ENCODE measurements at places on chromosomes 7 and 10. TPM values are rescaled to one million over a fixed set of nuclear protein-coding genes. Genes with fewer than 3 reads are reported as not detected.

GRCh38 chr10:95221124-95221523 is 27.1 kb downstream of the ACSM6 start:
- DNase-seq: no peak

DNA sequence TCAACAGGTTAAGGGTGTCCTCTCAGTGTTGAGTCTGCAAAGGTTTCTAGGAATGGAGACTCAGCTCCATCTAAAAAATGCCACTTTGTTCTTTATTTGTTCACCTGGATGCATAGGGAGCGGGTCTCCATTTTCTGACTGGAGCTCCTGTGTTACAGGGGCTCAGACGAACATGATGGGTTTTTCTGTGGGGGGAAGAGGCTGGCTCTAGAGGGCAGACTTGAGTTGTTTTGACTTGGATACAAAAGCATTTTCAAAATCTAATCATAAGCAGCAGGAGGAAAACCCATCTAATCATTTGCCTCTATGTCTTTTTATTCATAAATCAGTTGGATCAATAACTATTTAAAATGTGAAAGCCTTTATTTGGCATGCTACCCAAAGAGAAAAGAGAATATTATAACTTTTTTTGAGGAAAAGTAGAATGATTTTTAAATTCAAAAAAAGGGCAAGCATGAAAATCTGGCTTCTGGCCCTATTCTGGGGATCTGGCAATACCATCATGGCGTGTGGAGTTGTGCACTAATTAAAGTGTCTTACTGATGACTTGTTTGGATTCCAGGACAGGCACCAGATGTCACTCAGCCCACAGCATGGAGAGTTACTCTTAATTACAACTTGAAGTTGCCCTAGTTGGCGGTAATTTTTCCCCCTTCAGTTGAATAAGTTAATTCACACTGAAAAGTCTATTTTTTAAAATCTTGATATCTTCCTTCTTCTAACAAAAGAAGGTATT is 594.9 kb downstream of the REEP3 start:
- DNase-seq: no peak

The LDB3 gene
- polyA plus RNA-seq: not detected

- peak; percentile 61 for DNase-seq
Measured at GRCh38 chr10:101693978-101694673, 844 bp downstream of the FBXW4 start.

GRCh38 chr10:76185471-76186301 is 754.3 kb downstream of the LRMDA start:
- DNase-seq: no peak

DNA sequence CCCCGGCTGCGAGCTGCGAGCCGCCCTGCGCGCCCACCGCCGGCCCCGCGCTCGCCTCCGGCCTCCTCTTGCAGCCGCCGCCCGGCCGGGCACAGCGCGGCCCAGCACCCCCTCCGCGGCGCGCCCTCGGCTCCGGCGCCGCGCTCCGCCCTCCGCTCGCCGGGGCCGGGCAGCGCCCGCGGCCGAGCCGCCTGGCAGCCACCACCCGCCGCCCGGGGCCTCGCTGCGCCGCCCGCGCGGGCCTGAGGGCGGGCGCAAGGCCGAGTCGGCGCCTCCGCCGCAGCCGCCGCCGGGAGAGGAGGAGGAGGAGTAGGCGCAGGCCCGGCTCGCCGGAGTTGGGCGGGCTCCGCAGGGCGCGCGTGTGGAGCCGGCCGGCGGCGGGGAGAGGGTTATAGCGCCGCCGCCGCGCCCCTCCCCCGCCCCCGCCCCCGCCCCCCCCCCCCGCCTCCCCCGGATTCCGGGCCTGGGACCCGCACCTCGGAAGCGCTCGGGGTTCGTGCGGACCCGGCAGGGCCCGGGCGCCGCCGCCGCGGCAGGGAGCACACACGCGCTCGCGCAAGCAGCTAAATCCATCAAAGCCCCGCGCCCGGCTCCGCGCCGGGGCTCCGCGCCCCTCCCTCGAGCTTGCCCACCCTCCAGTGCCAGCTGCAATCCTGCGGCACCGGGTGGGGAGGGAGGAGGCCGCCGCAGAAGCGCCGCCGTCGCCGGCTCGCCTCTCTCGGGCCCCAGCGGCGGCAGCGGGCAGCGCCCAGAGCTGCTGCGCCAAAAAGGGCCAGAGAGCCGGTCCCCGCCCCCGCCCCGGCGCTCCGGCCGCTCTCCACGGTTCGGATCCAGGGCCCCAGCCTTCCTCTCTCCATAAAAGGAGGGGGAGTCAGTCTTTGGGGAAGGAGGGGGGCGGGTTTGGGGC is at the start of gene PDGFA:
Gene PDGFA (minus strand): TSS at position 363 of the 907 bp plus-strand sequence. CDS start 845 bp downstream, outside the sequence.
- peak; percentile 70 for DNase-seq

- DNase-seq: no peak
Measured at GRCh38 chr10:21475393-21475792, 50.1 kb downstream of the SKIDA1 start.

GRCh38 chr7:96997512-96998032 is 7.8 kb upstream of the DLX6 start:
- DNase-seq: no peak

DNA sequence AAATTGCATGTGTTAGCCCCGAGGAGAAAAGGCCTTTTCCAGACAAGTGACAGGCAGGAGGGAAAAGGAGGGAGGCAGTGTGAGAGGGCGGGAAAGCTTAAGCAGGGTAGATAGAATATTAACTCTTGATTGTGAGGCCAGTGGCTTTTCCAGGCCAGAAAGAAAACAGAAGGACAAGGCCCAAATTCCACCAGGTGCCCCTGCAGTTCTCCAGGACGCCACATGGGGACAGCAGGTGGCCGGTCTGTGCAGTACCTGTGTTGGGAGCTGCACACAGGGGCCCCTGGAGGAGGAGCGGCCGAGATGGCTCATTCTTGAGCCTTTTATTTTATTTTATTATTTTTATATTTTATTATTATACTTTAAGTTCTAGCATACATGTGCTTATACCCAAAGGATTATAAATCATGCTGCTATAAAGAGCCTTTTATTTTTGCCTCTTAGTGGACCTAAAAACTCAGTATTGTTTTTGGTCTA is 141.3 kb upstream of the KLF14 start:
- peak; percentile 41 for DNase-seq

The RBM48 gene
- 9.8 TPM for polyA plus RNA-seq

DNA sequence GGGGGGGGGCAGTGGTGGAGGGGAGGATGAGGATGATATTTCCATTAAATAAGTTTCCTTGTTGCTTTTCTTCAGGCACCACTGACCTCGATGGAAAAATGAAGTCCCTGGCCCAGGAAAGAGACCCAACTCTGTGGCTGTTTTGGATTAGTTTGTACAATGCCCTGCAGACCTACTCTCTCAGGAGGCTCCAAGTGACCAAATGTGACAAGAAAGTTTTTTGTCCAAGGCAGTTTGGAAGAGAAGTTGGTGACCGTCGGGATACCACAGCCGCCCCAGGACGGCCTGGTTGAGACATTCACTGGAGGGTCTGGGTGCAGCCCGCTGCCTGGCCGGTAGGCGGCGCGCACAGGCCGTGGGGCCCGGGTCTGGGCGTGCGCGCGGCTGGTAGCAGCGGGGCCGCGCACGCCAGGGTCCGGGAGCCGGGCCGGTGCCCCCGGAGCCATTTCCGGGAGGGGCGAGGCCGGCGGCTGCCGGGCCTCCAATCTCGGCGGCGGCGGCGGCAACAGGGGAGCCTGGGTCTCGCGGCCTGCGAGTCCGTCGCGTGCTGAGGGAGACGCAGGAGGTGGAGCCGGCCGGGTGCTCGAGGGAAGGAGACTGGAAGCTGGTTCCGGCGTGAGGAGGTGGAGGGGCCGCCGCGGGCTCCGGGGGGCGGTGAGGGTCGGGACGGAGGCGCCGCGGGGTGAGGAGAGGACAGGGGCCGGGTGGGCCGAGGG is at the start of gene SGPL1:
Gene SGPL1 (plus strand): TSS at position 445 of the 716 bp plus-strand sequence. CDS start 906 bp downstream, outside the sequence.
- peak; percentile 74 for DNase-seq
